OCI-M1 (cell line): ENCODE measurements at places on chromosomes 1 and 21.
A peak's percentile ranks its signal among the peaks of the same experiment; 100 is the strongest.

DNA sequence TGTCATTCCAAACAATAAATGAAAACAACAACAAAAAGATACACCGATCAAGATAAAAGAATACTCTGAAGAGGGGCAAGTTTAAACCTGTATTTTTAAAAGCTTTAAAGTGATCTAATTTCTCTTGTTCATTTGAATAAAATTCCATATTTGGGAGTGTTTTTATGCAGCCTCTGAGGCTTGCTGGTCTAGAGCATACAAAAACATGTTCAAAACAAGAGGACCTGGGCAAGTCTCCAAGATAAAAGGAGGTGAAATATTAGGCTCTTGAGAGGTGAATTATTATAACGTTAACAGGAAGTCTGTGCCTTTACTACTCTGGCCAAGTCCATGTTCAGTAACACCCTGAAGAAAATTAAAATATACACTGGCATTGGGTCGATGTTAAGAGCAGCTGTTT, 20.1 kb downstream of the URB1 start:
- DNase-seq = no peak

DNA sequence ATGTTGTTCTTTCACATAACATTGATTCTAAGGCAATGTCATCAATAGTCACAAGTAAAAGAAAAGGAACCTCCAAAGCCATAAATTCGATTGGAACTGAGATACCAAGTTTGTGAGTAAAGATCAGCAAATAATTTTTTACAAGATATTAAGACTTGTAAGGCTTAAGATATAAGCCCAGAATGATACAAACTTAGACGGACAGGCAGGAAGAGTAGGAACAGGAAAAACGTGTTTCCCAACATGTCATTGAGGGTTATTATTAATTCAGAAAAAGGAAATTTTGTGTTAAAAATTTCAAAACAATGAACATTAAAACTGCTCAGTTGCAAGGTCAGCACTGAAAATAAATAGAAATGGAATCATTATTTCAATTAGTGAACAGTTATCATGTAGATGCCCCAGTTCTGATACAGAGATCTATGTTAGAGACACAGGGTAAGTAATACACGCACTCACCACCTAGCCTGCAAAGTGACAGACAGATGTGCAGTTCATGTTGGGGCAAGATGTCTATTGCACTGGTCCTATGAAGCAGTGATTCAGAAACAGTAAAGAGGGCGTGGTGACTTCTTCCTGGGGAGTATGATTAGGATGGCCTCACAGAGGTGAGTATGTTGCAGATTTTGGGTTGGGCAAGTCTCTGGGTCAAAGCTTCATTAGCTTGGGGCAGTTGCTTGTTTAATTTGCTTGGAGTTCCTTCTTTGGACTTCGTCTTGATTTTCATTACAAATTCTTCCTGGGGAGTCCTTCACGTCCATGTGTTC, 284.4 kb downstream of the SETD4 start:
- DNase-seq = no peak

DNA sequence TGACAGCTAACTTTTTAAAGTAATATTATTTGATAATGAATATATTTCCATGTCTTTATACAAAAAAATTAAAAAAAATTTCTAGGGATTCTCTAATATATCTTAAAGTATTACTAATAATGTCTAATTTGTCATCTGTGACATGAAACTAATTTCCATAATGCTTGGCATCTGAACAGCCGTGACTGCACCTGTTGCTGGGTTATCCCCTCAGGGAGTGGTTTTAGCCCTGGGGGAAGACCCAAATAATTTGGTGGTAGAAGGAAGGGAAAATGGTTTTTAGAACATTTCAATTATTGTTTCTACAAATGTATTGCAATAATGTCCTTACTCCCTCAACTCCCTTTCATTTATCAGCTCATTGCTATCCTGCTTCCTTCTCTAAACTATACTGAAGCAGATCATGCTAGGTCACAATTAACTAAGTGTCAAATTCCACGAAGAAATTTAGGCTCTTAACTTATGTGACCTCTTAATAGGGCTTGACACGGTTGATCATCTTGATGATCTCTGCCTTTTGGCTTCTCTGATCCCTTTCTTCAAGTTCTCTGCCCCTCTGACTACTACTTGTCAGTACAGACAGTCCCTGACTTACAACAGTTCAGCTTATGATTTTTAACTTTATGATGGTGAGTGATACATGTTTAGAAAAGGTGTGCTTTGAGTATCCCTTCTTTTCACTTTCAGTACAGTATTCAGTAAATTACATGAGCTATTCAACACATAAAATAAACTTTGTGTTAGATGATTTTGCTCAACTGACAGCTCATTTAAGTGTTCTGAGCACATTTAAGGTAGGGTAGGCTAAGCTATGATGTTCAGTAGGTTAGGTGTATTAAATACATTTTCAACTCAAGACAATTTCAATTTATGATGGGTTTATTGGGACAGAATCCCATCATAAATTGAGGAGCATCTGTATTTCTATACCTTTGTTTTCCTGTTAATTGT, 26.4 kb upstream of the DPH5 start:
- DNase-seq = peak; percentile 44

DNA sequence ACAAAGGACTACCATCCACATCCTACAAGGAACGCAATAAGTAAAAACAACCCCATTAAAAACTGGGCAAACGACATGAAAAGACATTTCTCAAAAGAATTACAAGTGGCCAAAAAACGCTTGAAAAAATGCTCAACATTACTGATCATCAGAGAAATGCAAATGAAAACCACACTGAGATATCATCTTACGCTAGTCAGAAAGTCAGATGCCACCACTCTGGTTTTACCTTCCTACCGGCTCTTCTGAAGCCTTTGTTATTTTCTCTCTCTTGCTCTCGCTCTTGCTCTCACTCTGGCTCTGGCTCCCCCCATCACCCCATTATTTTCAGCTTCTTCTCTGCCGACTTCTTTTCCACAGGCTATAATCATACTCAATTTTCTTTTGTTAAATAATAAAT, 38.8 kb downstream of the VPS45 start:
- no peak for DNase-seq

- no peak for DNase-seq
Observed at GRCh38 chr1:80535466-80535865, 1265.3 kb upstream of the ADGRL2 start.

DNA sequence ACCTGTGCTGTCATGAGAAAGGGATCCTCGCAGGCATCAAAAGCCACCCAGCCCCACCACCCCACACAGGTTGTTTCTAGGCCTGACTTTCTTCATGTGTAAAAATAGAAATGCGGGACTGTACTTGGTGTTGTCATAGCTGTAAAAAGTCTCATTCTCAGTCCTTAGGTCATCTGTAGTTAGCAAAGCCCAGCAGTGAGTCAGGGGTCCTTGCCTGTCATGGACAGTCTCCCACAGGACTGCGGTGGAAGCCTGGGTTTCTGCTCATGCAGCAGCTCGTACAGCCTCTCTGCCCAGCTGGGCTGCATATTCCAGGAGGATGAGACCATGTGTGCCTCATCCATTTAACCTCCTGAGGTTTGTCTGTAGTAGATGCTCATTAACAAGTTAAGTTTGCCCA, 58.2 kb downstream of the MRPS6 start:
- no peak for DNase-seq

DNA sequence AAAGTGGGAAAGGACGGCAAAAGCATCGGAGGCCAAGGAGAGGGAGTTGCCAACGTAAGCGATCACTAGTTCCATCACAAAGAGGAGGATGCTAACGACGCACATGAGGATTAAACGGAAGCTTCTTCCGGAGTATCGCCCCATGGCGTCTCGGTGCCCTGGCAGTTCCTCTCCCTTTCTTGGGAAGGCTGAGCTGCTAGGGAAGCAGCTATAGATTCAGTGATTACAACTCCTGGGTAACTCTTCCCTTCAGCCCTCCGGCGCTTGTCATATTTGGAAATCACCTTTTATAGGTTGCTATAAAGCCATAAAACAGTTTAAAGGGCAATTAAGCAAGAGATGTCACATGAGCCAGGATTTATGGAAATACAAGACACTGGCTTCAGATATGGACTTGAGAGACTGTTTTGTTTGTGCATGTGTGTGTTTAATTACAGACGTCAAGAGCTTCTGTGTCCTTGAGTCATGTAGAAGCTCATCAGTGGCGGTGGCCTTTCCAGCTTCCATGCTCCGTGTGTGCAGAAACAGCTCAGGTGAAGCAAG, 30.6 kb upstream of the SLC30A10 start:
- no peak for DNase-seq

DNA sequence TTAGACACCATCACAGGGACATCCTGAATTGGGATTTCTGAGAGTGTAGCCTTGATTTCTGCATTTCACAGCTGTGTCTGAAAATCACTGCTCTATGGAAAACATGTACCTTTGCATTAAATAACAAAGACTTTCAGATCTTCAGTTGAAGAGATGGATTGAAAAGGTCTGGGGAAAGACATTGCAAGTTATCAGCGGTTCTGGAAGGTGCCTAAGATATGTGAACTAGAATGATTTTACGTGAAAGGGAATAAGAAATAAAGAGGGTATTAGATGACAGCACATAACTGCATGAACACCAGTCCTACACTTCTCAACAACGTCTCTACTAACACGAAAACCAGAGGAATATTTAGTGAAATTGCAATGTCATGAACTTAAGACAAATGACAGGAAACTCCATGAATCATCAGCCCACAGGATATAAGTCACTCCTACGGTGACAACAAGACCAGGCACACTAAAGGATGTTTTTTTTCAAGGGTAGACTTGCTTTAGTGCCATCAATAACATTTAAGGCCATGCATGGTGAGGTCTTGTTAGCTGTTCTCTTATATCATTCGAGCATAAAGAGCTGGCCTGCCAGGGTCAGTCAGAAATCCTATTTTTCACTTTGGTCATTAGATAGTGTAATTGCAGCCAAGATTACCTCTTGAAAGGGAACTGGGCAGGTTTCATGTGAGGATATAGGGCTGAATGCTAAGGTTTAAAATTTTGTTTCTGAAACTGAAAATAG, 283.1 kb downstream of the GRIK1 start:
- DNase-seq = peak; percentile 90

DNA sequence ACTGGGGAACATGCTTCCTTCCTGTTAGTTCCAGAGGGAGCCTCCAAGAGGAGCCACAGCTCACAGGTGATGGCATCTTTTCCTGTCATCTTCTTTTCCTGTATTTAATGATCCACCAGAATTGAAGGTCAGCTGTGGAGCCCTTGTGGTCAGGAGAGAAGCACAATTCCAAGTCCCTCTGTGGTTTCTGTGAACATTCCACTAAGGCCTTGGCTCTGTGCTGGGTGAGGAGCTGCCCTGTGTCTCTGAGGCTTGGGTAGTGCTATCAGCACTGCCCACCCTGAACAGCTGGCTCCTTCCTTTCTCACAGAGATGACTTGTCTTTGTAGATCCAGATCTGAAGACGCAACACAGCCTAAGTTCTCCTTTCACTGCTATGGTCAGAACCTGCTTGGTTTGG, 141.9 kb upstream of the MAP1LC3C start:
- peak; percentile 12 for DNase-seq

GRCh38 chr1:93965888-93966287, 56.7 kb upstream of the GCLM start:
- no peak for DNase-seq

- DNase-seq = peak; percentile 65
Observed at GRCh38 chr1:247110627-247111258, 6.6 kb upstream of the ZNF669 start.

DNA sequence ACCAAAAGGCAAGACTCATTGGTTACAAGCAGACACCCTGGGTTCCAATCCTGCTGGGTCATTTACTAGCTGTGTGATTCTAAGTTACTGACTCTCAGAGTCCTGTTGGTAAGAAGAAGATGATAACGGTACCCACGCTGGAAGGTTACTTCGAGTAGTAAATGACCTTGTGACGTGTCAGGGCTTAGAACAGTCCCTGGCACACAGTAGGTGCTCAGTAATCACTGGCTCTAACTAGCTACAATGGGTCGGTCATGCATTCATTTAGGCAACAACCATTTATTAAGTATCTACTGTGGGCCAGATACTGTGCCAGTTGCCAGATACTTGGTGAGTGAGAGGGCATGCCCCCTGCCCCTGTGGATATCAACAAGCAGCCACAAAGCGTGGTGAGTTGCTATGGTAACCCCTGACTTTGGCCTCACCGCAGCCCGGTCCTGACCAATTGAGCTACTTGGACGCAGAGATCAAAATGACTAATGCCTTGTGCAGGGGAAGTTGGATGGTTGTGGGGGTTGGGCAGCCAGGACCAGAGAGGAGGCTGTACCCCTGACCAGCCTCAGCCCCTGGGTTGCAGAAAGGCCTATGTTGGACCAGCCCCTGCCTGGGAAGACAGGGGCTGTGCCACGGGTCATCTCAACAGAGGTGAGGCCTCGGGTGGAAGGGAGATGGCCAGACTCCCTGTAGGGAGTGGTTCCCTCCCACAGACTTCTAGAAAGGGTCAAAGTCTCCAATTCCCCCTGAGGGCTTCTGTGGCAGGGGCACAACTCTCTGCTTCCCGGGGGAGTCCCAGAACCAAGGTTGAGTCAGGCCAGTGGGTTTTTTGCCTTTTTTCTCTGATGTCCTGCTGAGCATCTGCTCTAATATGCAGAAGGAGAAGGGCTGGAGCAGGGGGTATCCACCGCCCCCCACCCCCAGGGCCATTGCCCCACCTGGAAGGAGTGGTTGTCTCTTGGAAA, 16.0 kb downstream of the DHRS3 start:
- DNase-seq = peak; percentile 94
